Dermis blood vessel endothelial cell (primary cell): ENCODE measurements at places on chromosomes 3 and 15.

- no peak for DNase-seq
These were observed 211.6 kb upstream of the NECTIN3 start for GRCh38 chr3:110859993-110860392.

- DNase-seq: no peak
These were observed 189.2 kb downstream of the CADM2 start for GRCh38 chr3:85148036-85148435.

GRCh38 chr3:25513642-25514266 lies 85.7 kb downstream of the RARB start:
- DNase-seq: no peak

DNA sequence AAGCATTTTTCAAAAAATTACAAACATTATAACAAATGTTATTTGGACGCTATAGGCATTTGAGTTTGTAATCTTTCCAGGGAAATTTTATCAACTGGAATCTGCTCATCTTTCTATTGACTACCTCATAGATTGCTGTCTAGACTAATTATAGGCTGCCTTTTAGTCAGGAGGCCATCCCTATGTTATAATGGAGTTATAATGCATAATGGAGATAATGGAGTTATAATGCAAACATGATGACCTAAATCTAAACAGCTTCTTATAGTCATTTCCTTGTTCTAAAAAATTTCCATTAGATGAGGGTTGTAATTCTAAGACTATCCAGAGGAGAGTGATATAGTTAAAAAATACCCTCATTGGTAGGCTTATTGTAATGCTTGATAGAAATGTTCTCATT lies 226.4 kb downstream of the SI start:
- no peak for DNase-seq

DNA sequence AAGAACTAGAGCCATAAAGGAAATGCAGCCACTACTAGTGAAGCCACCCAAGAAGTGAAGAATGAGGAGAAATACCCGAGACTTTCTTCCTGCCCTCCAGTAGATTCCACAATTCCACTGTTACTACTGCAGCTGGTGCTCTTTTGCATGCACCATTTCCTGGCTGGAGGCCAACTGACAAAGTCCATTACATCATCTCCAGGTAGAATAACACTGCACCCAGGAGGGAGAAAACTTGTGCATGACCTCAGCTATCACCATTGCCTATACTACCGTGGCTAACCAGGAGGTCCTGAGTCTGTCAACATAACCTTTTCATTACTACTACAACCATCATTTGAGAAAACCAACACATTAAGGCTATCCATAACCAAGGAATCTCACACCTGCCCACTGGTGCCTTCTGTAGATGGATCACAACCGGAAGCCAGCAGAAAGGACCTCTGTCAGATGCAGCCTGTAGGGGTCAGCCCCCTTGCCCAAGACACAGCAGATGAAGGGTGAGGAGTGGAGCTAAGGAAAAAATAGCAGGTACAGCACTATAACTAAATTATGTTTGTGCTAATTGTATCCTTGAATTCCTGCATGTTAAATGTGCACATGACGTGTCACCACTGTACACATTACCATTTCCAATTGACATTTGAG lies 200.8 kb upstream of the C2CD4B start:
- DNase-seq: no peak

- DNase-seq: peak; percentile 94
These were observed 181.7 kb downstream of the FAM43A start for GRCh38 chr3:194867270-194867983.

DNA sequence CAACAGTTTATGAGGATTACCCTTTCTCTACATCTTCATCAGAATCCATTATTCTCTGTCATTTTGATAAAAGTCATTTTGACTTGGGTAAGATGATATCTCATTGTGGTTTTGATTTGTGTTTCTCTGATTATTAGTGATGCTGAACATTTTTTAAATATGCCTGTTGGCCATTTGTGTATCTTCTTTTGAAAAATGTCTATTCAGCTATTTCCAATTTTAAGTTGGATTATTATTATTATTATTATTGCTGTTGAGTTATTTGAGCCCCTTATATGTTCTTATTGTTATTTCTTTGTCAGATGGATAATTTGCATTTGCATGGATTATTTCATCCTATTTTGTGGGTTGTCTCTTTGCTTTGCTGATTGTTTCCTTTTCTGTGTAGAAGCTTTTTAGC lies 421.2 kb upstream of the LMCD1 start:
- no peak for DNase-seq

GRCh38 chr3:190591080-190591479 lies 77.2 kb downstream of the IL1RAP start:
- no peak for DNase-seq

- DNase-seq: no peak
These were observed 131.9 kb upstream of the STAC start for GRCh38 chr3:36248374-36248773.

- no peak for DNase-seq
These were observed 808 bp downstream of the ARRDC4 start for GRCh38 chr15:97961067-97961954.

GRCh38 chr15:39455471-39455991 lies 125.3 kb upstream of the THBS1 start:
- no peak for DNase-seq

GRCh38 chr3:170636400-170636973 lies 50.6 kb upstream of the SLC7A14 start:
- DNase-seq: no peak

- no peak for DNase-seq
These were observed 1457.1 kb upstream of the GBE1 start for GRCh38 chr3:83218383-83219200.

- no peak for DNase-seq
These were observed 201.1 kb upstream of the RGMA start for GRCh38 chr15:93289941-93290617.

GRCh38 chr3:74801924-74802323 lies 187.5 kb upstream of the CNTN3 start:
- no peak for DNase-seq

GRCh38 chr15:69096196-69096595 lies 64.2 kb upstream of the GLCE start:
- DNase-seq: no peak

DNA sequence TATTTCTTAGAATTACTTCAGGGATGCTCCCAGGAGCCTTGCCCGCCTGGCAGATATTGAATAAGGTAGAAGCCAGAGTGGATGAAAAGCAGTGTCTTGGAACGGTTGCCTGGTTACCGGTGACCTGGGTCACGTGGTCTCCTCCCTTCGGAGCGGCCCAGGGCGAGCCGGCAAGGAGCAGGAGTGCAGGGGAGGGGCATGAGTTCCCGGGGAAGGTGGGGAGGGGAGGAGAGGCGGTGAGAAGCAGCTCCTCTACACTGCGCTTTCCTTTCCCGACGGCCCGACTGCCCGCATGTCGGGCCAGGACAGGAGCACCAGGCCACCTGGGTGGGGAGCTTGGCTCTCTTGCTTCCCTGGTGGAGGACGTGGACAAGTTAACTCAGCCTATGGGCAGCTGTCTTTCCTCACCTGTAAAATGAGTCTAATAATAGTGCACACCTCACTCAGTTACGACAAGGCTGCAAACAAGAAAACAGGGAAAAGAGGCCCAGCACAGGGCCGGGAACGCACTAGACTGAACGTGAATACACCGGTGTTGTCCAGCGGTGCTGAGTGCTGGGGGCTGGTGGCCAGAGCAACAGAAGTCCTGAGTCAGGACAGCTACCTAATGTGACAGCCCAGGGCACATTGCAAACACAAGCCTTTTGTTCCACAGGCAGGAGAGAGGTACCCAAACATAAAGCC lies 198.3 kb downstream of the ADAMTS9 start:
- DNase-seq: no peak

DNA sequence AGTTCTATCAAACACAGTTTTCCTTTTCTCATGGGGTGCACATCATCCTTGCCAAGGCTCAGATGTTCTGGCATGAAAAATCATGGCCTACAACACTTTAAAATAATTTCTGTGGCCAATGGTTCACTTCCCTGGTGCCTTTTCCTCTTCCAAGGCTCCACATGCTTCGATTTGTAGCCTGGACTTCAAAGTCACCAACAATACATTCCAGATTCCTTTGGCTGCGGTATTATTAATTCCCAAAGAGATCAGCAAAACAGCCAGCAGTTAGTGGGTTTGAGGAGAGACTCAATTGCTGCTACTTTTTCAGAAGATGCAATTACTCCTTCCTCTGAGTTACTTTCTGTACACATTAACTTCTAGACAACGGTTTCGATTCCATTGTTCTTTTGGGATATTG lies 80.3 kb upstream of the CCDC80 start:
- DNase-seq: no peak

- DNase-seq: no peak
These were observed 161.3 kb downstream of the EPHB1 start for GRCh38 chr3:134956395-134956794.

GRCh38 chr3:21791356-21791755 lies 40.3 kb upstream of the ZNF385D start:
- DNase-seq: no peak

DNA sequence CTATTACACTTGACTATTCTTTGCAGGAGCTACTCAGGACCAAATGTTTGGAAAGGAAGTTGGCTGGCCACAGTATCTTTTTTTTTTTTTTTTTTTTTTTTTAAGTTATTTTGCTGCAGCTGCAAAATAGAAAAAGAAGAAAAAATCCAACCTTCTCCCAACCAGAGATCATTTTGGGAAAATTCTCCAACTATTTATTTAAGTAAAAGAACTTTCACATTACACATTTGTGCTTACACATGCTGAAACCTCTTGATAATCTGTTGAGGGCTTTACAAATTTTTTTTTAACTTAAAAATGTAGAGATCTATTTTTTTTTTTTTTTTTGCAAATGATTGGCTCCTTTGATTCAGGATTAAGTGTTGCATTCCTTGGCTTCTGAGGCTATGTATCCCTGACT lies 148.0 kb downstream of the POLR2M start:
- no peak for DNase-seq

GRCh38 chr15:58404020-58404419 lies 27.8 kb upstream of the LIPC start:
- no peak for DNase-seq

DNA sequence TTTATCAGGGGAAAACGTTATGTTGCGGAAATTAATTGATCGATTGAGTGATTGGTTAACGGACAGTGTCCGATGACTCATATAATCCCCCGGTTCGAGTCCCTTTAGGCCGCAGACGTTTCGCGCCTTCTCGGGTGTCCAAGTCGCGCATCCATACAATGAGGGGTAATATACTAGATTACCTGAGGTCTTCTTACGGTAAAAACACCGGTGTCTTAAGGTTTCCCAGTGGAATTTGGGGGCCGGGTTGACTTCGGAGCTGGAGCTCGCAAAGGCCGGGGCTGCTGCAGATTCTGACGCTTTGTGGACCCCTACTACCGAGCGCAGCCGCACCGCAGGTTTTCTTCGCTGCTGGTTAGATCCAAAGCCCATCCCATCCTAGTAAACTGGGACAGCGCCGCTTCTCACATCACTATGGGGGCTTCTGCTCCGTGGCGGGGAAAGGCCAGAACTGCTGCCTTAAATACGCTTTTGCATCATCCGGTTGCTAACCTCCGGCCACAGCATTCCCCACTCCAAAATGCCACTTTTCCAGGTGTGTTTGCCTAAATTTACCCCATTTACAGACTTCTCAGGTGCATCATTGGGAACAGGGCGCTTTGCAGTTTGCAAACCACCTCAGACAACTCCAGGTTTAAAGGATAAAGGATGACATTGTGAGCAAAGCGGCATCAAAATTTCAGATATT lies 858 bp upstream of the SACM1L start:
- peak; percentile 48 for DNase-seq

- peak; percentile 4 for DNase-seq
These were observed 15.5 kb upstream of the ATP8B4 start for GRCh38 chr15:50134524-50135024.

DNA sequence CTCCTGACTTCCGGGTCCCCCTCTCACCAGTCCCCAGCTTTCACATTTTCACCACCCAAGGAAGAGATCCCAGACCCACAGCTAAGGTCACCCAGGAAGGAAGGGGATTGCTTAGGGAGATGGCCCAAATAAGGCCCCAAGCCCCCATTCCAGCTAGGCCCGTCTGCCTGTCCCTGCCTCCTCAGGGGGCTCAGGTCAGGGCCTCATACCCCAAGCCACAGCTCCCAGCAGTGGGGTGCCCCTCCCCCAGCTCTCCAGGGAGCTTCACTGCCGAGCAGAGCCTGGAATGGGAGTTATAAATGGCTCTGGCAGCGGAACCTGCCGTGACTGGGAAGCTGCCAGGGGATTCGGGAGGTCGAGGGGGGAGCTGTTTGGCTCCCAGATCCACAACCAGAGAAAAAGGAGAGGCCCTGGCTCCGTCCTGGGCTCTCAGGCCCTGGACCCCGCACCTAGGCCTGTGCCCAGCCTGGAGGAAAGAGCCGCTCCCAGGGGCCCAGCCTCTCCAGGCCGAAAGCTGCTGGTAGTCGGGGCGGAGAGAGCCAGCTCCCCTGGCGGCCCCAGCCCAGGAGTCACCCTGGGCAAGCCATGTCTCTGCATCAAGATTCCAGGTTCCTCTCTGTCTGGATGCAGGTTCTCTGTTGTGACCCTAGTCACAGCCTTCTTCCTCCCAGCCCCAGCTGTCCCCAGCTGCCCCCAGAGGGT lies 550 bp downstream of the CCDC9B start:
- peak; percentile 65 for DNase-seq

GRCh38 chr15:31489801-31490646 lies 163.4 kb downstream of the KLF13 start:
- peak; percentile 72 for DNase-seq

GRCh38 chr3:132555306-132556035 lies 41.6 kb upstream of the ACKR4 start:
- DNase-seq: peak; percentile 73

- no peak for DNase-seq
These were observed 29.6 kb downstream of the SPG21 start for GRCh38 chr15:64960153-64960552.

- DNase-seq: peak; percentile 79
These were observed 4.7 kb upstream of the GOLGA8B start for GRCh38 chr15:34588046-34588674.

GRCh38 chr3:147356909-147357900 lies 49.1 kb downstream of the ZIC4 start:
- no peak for DNase-seq

- no peak for DNase-seq
These were observed 565.8 kb downstream of the IGSF11 start for GRCh38 chr3:118468801-118469200.

DNA sequence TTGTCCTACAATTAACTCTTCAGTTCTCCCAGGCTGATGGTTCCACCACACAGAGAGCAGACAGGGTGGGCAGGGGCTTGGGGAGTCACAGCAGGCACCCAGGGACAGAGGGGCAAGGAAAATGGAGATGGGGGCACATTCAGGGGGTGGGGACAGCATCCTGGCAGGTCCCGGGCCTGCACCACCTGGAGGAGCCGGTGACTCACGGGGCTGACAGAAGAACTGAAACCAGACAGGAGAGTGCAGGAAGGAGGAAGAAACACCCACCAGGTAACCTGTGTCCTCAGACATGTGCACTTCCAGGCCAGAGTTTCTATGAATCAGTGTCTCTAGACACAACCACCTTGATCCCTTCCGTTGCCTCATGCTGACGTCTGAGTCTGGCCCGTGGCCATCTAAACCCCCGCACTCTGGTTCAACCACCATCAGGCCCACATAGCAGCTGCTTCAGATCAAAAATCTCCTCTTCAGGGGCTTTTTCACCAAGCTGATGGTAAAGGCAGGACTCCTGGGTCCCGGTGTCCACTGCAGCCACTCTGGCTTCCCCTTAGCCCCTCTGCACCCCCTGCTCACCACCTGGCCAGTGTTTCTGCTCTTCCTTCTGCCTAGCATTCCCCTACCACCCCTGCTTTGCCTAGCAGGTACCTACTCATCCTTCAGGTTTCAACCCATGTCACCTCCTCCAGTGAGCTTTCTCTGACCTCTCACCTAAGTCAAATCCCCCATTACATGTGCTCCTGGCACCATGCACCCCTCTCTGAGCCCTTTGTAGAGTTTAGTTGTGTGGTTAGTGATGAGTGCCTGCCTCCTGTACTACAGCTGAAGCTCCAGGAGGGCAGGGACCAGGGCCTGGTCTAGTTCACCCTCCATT lies 16.5 kb upstream of the CYP11A1 start:
- peak; percentile 45 for DNase-seq
